ENCODE measurements at places on chromosomes 1 and 21.

DNA sequence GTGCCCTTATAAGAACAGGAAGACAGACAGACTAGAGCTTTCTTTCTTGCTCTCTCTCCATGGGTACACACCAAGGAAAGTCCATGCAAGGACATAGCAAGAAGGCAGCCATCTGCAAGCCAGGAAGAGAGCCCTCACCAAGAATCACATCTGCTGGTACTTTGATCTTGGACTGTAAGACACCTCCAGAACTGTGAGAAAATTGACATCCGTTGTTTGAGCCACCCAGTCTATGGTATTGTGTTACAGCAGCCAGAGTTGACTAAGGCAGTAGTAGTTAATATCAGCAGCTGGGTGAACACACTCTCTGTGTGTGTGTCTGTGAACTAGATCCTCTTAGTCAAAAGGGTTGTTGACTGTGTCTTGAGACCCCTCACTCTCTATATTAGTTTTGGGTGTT lies 53.8 kb upstream of the PPP2R5A start:
- no peak for DNase-seq

DNA sequence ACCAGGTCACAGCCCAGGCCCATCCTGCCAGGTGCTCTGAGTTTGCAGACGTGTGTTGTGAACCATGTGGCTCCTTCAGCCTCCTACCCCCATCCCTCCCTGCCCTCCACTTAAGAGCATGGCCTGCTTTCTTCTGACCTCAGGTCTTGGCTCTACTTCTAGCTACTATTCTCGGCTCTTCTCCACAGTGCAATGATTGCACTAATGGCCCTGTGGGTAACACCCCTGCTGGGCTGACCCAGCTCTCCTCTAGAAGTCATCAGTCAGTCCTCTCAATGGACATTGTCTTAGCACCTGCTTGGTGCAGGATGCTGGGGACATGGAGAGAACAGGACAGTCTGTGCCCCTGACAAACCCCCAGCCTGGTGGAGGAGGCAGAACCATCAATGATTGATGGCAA lies 22.2 kb upstream of the IFFO2 start:
- no peak for DNase-seq

DNA sequence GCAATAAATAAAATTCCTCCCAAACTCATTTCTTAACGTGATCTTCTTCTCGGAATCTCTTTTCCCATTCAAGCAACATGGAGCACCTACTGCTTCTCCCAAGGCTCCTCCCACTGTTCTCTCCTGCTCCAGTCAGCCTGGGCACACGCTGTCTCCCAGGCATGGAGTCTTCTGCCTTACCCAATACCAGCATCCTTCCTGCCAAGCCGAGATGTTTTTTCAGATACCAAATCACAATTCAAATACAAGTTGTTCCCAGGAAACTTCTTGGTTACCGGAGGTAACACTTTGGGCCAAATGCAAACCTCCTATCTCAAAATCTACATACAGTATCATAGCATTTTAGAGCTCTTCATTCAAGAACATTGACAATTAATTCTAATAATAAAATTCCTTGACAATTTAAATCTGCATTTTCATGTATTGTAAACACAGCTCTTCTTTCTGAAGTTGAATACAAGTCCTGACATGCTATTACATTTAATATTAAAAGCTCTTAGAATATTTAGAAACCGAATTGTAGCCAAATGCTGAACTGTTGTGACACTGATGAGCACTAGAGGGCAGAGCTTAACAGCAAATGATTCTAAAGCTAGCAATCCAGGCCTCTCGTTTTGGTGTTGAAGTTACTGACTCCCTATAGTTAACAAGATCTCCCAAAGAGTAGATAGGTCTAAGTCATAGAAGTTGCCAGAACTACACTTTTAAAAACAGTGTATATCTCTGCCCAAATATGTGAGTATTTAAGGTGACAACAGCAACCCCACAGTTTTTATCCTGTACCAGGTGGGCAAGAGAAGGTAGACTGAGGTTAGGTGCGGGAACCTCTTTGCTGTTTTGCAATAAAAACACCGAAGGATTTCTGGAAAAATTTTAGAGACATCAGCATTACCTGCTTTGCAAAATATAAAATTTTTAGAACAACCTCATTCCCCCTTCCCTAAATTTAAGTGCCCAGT lies 52.3 kb downstream of the BCAR3 start:
- DNase-seq: peak; percentile 29

- no peak for DNase-seq
These were observed 212.9 kb upstream of the HOOK1 start for GRCh38 chr1:59601811-59602210.

GRCh38 chr1:4402032-4402431 lies 252.4 kb upstream of the AJAP1 start:
- DNase-seq: no peak
